ENCODE measurements at places on chromosomes 4 and X.

- peak; percentile 54 for DNase-seq
Measured at GRCh38 chrX:20300822-20301221, 34.1 kb upstream of the RPS6KA3 start.

DNA sequence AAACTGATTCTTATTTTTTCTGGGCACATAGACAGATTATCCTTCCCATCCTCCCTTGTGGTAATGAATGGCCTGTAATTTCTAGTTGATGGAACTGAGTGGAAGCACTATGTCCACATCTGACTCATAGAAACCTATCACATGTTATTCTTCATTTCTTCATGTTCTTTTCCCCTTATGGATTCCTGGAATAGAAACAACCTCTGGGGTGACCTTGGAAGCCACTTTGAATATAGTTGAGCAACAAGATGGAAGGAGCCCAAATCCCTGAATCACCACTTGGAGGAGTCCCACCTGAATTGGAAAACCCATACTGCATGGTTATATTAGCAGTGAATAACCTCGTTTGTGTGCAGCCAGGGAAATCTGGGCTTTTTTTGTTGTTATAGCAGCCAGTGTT is 137.8 kb downstream of the MID1IP1 start:
- DNase-seq: no peak

- peak; percentile 78 for DNase-seq
Measured at GRCh38 chr4:144174401-144175067, 34.0 kb upstream of the GYPA start.

GRCh38 chr4:153001626-153002025 is 65.5 kb downstream of the FHDC1 start:
- no peak for DNase-seq

GRCh38 chr4:76301068-76301774 is 5.3 kb upstream of the STBD1 start:
- peak; percentile 82 for DNase-seq

DNA sequence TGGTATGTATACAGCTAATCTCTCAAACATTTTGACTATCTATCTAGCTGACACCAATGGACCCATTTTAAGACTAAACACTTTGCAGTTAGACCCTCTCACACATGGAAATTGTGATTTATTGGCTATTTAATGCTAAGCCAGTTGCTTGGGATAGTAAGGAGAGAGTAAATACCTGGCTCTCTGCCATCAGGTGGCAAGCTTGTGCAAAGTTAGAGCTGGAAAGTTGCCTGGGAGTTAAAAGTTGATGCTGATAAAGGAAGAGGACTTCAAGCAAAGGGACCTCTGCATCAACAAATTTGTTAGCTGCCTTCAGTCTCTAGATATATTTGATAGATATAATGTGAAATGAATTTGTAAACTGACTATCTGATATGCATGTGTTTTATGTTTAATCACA is 61.1 kb downstream of the PACRGL start:
- DNase-seq: no peak

DNA sequence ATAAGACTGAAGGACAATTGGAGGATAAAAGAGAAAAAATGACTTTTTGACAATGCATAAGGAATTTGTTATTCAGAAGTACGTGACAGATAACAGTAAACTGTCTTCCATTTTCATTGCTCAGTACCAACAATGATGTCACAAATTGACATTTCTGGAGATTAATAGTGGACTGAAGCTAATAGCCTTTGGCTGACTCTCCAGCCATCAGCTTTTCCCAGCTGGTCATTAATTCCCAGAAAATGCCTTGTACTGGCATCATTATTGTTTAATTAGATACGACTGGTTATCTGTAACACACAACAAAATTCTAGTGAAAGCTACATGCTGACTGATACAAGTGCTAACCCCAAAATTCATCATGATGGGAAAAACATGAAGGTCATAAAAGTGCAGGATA is 147.9 kb upstream of the FGF13 start:
- no peak for DNase-seq

- peak; percentile 70 for DNase-seq
Measured at GRCh38 chr4:8414377-8414776, 26.1 kb downstream of the ACOX3 start.

GRCh38 chr4:186688150-186688943 is 35.3 kb downstream of the FAT1 start:
- DNase-seq: no peak

GRCh38 chrX:119871245-119871598 is 311 bp downstream of the RNF113A start:
- no peak for DNase-seq

GRCh38 chrX:34903316-34903715 is 39.3 kb upstream of the FAM47B start:
- no peak for DNase-seq

- no peak for DNase-seq
Measured at GRCh38 chr4:42819863-42820514, 72.5 kb upstream of the GRXCR1 start.

- DNase-seq: no peak
Measured at GRCh38 chr4:73725985-73726384, 14.4 kb upstream of the CXCL8 start.

- no peak for DNase-seq
Measured at GRCh38 chr4:38464328-38464727, 199.7 kb upstream of the KLF3 start.

GRCh38 chr4:178275671-178276360 is 833.6 kb upstream of the AGA start:
- DNase-seq: no peak

GRCh38 chrX:18929775-18930174 is 54.1 kb downstream of the PHKA2 start:
- DNase-seq: no peak

GRCh38 chr4:24655971-24656370 is 71.6 kb upstream of the DHX15 start:
- DNase-seq: no peak

DNA sequence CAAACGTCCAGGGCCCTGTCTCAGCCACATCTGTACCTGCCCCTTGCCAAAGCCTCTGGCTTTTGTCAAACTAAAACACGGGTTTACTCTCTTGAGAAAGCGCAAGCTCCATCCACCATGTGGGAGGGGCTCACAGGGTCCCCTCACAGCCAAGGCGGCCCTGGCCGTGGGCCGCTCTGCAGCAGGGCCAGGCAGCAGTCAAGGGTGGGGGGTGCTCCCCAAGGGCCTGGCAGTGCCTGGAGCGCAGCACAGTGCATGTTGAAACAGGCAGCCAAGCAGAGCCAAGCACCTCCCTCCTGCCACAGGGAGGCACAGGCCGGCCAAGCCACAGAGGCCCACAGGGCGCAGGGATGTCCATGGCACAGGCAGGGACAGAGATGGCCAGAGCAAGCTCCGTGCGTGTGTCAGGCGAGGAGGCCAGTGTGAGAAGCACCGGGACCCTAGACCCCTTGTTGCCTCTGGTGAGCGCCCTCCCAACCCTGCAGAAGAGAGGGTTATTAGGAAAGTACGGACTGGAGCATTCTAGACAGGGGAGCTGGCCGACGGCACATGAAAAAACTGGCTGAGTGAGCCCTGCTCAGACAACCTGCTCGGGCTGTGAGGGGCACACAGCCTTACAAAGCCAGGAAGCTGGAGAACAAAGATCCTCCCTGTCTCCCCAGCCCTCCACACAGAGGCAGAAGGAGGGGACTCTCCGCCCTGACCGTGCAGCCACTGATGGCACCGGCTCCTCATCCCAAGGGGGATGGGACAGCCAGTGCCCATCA is 39.0 kb downstream of the FAM53A start:
- DNase-seq: no peak

DNA sequence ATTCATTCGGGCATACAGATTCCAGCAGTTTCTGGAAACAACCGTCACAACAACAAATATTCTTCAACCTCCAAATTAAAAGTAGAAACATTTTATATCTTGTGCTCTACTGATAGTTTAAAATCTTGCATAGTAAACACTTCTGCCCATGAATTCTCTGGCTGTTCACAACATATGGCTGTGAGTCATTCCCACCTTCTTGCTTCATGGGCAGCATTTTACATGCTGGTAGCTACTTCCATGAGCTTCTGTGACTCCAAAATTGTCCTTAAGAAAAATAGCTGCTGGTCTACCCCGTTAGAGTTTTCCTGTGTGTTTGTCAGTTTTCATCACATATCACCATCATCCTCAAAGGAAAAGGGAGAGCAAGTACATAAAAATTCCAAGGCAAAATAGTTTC is 22.7 kb downstream of the PNPLA4 start:
- no peak for DNase-seq

- DNase-seq: no peak
Measured at GRCh38 chr4:176794651-176795050, 1.9 kb upstream of the VEGFC start.
